Thoracic aorta (tissue), 2 donors: ENCODE measurements at places on chromosomes 13 and 19.

- DNase-seq: no peak
These were observed 20.9 kb downstream of the CAPS start for GRCh38 chr19:5934774-5935472.

GRCh38 chr13:46605076-46605824 lies 52.3 kb downstream of the LRCH1 start:
- no peak for DNase-seq

GRCh38 chr13:113138792-113139551 lies 16.4 kb downstream of the F10 start:
- DNase-seq: no peak

DNA sequence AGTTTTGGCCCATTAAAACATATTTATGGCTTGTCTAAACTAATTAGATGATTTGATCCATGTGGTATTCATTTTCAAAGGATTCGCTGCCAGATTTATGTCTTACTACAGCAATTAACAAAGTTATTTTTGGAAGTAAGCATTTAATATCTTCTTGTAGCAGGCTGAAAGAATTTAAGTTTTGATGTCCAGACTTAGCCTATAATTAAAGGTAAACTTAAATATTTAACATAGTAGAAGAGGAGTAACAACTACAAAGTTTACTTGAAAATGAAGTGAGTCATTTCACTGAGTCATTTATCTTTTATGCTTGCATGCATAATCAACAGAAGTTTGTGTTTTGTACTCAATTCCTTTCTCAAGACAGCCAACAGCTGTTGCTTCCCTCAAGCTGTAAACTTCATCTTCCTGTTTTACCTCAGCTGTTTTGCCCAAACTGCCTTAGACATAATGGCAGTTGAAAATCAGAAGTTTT lies 58.1 kb downstream of the EDNRB start:
- no peak for DNase-seq

GRCh38 chr13:43074824-43075510 lies 51.6 kb downstream of the DNAJC15 start:
- no peak for DNase-seq

DNA sequence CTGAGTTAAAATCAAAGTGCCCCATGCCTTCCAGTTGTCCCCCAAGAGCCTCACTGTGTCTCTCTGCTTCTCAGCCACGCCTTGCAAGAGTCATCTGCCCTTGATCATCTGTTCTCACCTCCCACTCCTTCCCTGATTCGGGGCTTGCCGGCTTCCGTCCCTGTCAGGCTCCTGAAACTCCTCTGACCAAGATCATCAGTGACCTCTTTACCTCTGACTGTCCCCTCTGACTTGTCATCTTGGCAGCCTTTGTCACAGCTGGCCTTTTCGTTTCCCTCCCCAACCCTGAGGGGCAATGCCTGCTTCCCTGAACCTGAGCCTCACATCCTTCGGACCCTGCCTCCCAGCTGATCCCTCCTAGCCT lies 66.3 kb downstream of the MAP4K1 start:
- no peak for DNase-seq

GRCh38 chr19:12156223-12157058 lies at the start of gene ZNF625:
TSS of gene ZNF625 (minus strand) at chr19:12156734. CDS start at chr19:12156558, 176 bp downstream.
- DNase-seq: peak; percentile 46

GRCh38 chr19:29380581-29380980 lies 145.2 kb upstream of the VSTM2B start:
- DNase-seq: no peak

DNA sequence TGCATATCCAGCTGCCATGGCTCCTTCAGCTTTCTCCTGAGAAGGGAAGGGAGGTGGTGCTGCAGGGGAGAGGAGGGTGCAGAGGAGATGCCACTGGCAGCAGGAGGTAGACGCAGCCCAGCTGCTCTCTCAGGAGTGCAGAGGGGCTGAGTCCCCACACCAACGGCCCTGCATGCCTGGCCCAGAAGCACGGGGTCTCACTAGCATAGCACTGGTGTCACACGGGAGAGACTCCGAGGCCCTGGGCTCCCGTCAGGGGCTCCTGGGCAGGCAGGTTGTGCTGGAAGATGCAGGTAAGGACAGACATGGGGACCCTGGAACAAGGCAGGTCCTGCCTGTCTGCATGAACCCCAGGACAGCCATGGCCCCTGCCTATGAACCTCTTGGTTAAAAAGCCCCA lies 80.1 kb downstream of the C1QTNF9 start:
- no peak for DNase-seq

DNA sequence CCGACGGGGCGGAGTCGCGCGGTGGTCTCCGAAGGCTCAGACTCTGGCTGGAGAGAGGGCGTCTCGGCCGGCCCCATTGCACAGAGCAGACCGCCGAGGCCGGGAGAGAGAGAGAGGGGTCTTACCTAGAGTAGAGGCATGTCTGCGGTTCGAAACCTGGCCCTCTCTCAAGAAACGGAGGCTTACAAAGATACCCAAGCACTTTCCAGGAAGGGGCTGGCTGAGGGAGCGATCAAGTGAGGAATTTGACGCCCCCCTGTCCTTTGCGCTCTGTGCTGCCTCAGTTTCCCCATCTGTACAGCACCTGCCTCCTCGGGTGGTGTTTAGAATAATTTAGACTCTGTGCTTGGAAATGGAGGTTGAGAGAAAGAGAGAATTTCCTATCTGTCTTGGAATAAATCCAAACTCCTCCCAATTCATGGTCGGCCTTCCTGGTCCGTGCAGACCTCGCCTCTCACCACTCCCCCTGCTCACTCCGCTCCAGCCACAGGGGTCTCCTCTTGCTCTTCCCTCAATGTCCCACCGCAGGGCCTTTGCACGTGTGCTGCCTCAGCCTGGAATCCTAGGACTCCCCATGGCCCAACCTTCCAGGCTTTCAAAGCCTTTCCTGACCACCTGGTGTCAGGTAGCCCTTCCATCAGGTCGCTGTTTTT lies 658 bp upstream of the ISOC2 start:
- no peak for DNase-seq

GRCh38 chr13:90783273-90783672 lies 564.2 kb upstream of the MIR17HG start:
- DNase-seq: no peak

DNA sequence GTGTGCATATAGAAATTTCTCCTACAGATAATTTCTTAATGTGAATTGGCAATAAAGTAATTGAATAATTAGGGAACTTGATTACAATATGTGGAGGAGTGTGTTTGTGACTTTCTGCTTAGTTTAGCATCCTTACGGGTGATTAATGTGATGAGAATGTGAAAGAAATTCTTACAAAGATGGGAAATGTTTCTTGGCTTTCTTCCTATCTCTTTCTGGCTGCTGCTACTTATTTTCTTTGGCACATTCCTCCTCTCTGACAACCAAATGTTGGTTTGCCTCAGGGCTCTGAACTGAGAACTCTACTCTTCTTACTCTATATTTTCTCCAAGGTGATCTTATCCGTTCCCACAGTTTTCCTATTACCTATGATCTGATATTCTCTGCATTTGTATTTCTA lies 300.1 kb downstream of the TBC1D4 start:
- no peak for DNase-seq

- DNase-seq: no peak
These were observed 50.9 kb downstream of the EPS15L1 start for GRCh38 chr19:16420781-16421386.

DNA sequence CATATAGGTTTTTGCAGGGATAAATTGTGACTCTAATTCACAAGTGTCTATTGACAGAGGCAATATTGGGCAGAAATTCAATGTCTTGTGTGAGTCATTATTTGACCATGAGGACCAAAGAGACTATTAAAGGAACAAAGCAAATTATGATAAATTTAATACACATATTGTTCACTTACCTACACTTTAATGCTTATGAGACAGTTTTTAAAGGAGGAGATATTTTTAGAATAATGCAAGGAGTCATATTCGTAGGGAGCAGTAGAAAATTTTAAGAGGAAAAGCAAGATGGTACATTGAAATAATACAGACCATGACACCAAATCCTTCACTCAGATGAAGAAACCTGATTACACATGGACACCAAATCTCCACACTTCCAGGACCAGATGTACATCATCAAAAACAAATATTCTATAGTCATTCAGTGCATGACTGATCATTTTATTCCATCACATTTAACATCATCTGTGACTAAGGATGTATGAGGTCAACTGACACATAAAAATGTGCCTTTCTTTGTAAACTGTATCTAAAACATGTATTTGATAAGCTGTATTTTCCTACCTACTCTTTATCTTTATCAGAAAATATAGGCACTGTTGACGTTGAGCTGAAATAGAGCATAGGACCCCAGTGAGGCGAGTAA lies 4.2 kb upstream of the OR7A17 start:
- DNase-seq: no peak

DNA sequence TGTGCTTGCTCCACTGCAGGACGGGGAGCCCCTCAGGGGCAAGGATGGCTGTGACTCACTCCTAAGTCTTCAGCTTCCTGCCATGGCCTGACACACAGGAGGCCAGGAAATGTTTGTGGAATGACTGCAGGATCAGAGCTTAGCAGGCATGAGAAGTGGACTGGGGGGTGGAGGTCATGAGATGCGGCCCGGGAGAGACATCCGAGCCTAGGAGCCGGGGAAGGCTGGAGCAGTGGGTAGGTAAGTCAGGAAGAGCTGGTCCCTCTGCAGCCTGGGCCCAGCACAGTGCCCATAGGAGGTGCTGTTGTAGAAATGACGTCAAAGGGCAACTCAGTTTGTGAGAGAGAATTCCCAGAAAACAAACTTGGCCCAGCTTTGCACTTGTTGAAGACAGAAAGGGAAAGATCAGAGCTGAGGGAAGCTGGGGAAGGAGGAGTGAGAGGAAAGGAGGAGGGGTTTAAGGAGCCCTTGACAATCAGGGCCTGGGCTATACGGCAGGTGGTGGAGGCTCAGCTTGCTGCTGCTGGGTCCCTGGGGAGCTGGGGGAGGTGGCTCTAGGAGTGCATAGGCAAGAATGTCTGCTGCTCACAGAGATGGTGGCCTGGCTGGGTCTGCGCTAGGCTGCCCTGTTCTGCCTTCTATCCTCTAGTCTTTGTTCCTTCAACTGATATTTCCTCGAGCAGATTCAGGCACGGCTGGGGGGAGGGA lies 18.5 kb downstream of the POU2F2 start:
- DNase-seq: no peak

DNA sequence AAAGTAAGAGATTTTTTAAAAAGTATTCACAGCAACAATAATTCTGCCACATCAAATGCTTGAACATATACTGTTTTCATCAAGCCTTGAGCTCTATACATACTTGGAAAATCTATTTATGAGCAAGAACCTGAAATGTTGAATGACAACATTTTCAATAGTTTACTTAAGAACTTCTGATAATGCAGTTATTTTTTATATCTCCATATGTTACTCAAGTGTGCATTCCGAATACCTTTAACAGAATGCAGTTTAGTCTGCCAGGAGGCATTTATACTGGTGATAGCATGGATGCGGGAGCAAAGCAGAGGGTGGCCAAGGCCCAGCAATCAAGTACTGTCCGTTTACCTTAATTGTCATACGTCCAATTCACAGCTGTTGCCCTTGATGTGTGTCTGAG lies 589.5 kb downstream of the KCTD12 start:
- DNase-seq: no peak

GRCh38 chr13:57739089-57739488 lies 107.5 kb downstream of the PCDH17 start:
- no peak for DNase-seq

DNA sequence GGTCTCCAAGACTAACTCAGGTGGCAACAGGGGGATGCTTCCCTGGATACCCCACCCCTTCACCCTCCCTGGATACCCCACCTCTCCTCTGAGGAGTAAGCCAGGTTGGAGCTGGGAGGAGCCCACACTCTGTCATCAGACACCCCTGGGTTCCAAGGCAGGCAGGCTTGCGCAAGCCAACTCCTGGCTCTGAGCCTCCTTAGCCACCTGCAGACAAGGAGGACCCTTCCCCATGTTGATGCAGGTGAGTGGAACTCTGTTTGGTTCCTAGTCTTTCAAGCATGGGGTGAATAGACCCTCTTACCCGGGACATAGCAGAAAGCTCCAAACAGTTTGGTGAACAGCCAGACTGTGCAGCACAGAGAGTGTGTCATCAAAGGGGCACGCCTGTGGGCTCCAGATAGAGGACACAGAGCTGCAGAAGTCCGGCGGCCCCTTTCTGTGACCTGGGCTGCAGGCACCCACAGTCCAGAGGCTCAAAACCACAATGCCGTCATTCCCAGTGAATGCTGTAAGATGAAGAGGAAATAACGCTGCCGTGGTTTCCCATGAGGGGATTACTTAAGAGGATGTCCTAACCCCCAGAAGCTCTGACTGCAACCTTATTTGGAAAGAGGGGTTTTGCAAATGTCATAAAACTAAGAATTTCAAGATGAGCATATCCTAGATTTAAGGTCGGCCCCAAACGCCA lies 12.1 kb upstream of the HAS1 start:
- DNase-seq: peak; percentile 41
